ENCODE measurements at places on chromosomes 6 and 20.
A peak's percentile ranks its signal among the peaks of the same experiment; 100 is the strongest.

DNA sequence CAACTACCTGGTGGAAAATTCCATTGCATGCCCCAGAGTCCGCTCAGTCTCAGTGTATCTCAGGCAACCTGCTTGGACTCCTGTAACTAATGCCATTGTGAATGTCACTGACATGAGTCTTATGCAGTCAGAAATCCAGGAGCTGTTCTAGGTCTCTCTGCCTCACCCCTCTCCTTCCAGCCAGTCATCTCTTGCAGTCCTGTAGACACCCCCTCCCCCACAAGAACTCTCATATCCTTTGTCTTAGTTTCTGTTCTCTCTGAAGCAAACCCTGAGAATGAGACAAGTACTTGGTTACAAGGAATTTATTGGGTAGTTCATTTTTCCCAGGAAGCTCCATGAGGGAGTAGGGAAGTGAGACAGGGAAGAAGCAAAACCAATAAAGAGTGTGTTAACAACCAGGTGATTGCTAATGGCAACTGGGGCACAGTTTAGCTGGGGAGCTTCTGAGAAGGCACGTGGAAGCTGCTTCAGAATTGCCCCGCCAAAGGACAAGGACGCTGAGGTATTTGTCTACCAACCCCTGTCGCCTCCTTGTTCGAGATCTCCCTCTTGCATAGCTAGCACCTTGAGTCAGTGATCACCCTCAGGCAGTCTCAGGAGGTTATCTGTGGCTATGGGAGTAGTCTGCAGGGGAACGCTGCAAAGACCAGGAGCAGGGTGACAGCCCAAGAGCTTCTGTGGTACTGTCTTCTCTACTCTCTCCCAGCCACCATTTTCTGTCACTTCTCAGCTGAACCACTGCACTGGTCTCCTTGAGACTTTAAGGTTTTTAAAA is 911.4 kb upstream of the FLRT3 start:
- no peak for DNase-seq

- no peak for DNase-seq
Measured at GRCh38 chr6:23325065-23325464, 755.7 kb downstream of the HDGFL1 start.

GRCh38 chr20:50792708-50793574 is 1.9 kb upstream of the BCAS4 start:
- no peak for DNase-seq

GRCh38 chr20:63735859-63736718 is at the start of gene LIME1:
Gene LIME1 (plus strand): TSS chr20:63736664. CDS start chr20:63737550, 886 bp downstream.
- no peak for DNase-seq

DNA sequence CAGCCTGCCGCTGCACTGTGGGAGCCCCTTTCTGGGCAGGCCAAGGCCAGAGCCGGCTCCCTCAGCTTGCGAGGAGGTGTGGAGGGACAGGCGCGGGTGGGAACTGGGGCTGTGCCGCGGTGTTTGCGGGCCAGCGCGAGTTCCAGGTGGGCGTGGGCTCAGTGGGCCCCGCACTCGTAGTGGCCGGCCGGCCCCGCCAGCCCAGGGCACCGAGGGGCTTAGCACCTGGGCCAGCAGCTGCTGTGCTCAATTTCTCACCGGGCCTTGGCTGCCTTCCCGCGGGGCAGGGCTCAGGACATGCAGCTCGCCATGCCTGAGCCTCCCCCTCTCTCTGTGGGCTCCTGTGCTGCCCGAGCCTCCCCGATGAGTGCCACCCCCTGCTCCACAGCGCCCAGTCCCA is 388.1 kb downstream of the PHF3 start:
- DNase-seq = no peak

DNA sequence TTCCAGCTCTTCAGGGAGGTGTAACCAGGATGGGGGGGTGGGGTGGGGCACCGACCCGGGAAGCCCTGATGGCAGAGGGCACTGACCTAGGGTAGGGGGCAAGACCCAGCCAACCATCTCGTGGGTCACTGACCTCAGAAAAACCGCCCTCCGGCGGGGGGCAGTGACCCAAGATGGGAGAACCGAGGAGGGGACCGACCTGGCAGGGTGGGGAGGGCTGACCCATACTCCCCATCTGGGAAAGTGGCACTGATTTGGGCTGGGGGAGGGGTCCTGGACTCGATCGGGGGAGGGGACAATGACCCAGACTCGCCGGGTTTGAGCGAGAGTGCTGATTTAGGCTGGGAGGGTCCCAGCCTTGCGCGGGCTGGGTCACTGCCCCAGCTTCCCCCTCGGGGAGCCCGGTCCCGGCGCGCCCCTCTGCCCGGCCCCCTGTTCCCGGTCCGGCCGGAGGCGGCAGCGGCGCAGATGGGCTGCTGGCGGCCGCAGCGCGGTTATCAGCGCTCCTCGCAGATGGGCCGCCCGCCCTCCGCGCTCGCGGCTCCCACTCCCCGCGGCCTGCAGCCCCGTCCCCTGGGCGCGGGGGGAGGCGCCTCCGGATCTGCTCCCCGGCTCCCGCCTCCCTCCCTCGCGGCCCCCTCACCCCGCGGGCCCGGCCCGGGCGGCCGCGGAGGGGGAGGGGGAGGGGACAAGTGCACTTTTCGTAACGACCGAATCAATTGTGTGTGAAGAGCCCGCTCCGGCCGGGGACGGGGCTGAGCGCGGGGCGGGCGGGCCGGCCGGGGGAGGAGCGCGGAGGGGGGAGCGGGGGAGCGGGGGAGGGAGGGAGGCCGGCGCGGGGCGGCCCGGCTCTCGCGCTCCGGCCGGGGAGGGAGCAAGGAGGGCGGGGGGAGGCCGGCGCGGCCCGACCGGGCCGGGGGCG is 2.2 kb downstream of the NOL4L start:
- DNase-seq = no peak

- no peak for DNase-seq
Measured at GRCh38 chr6:125671323-125671722, 78.1 kb upstream of the HEY2 start.

DNA sequence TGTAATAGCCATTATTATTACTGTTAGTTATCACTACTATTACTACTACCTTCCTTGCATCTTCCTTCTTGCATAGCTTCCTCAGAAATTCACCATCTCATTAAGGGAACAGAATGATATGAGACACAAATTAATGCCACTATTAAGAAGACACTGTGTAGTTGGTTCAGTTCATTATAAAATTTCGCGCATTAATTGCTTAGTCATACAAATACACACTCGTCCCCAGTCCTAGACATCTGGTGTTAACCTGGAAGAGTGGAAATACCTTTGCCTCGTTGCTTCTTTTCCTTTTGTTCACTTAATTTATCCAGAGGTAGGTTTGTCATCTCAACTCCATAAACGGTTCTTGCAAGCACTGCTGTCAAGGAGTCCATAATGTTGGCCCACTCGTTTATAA is 107.5 kb downstream of the RALGAPA2 start:
- DNase-seq = no peak

- peak; percentile 82 for DNase-seq
Measured at GRCh38 chr6:39347906-39348585, 25.5 kb upstream of the KCNK16 start.

DNA sequence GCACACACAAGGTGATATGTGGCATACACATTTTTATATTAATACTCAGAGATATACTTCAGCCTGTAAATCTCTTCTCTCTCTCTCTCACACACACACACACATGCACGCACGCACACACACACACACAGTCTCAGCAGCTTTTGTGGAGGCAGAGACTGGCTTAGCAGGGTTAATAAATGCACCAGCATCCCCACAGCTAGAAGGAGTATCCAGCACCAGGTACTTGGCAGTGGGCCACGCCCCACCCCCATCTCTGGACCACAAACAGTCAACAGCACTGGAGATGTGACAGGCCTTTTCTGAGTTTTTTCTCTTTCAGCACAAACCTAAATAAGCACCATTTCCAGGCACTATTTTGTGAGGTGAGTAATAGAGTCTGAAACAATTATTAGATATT is 47.3 kb upstream of the LRFN2 start:
- DNase-seq = no peak

DNA sequence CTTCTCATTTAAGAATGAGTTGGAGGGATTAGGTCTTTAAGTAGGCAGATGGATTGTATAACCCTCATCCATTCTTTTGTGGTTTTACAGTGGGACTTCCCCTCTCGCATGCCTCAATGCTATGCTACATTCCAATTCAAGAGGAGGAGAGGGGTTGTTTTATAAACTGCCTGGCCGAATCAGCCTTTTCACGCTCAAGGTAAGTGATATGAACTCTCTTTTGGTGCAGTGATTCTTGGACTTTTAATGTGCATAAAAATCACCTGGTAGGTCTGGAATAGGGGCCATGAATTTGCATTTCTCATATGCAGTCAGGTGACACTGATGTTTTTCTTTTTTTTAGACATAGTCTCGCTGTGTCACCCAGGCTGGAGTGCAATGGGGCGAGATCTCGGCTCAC is 10.8 kb downstream of the ASXL1 start:
- DNase-seq = peak; percentile 82

DNA sequence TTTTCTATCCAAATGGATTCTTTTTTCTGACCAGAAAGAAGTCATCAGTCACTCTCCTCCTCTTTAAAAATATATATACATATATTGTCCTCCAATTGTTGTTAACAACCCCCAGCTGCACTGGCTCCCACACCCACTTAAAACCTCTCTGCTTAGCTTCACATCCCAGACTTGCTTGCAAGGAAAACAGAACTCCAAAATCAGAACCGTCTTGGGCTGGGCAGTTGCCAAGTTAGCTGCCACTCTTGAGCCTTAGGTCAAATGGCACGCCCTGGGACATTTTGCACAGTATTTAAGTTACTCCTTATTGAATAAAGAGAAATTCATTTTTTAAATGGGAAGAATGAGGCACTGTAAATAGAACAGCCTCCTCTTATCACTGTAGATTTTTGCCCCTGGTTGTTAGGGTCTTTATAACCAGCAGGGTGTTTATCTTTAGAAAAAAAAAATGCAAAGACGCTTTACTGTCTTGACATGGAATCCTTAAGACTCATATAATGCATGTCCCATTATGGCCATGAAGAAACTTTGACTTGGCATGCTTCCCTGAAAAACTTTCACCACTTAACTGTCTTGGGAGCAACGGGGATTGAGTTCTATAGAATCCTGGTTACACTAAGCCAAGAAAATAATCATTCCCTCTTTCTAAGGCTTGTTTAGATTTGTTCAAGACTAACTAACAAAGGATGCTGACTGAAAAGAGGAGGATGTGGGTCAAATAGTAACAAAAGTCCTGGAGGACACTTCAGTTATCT is 204.5 kb downstream of the ISM1 start:
- no peak for DNase-seq

DNA sequence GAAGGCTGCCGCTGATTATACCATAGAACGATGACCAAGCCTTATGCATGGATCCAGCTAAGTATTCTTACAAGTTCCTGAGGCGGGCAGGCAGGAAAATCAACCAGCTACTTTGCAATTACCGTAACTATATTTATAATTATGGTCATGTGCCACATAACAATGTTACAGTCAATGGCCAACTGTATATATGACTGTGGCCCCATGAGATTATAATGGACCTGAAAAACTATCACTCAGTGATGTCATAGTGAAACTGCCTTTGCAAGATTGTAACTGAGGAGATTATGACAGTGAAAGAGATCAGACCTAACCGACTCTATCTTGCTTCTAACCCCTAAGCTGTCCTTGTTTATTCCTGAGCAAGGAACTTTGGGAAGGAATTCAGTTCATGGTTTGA is 33.1 kb upstream of the FAM135A start:
- no peak for DNase-seq

DNA sequence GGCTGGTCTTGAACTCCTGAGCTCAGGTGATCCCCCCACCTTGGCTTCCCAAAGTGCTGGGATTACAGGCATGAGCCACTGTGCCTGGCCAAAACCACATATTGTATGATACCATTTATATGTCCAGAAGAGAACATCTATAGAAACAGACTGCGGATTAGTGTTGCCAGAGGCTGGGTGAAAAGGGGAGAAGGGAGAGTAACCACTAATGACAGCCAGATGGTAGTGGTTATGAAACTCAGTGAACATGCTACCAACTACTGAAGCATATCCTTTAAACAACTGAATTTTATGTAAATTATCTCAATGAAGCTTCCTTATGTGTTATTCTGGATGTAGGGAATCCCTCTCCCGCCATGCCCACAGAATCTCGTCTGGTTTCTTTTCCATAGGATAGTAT is 15.7 kb downstream of the SLC23A2 start:
- no peak for DNase-seq

GRCh38 chr6:159893064-159893463 is 2.3 kb downstream of the MAS1 start:
- no peak for DNase-seq

DNA sequence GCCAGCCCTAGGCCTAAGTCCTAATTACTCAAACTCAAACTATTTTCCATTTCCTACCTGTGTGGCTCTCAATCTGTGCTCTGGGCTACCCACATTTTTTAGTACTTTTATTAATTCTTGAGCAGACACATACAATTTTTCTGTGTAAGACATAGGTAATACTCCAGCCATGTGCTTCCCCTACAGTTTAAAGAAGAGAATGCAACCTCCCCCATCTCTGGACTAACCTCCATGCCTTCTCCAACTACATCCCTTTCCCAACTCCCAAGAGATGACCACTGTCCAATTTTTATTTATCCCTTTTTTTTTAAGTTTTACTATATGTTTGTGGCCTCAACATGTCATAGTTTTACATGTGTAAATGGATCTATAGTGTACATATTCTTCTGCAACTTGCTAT is 5.8 kb downstream of the HMGN4 start:
- peak; percentile 59 for DNase-seq

DNA sequence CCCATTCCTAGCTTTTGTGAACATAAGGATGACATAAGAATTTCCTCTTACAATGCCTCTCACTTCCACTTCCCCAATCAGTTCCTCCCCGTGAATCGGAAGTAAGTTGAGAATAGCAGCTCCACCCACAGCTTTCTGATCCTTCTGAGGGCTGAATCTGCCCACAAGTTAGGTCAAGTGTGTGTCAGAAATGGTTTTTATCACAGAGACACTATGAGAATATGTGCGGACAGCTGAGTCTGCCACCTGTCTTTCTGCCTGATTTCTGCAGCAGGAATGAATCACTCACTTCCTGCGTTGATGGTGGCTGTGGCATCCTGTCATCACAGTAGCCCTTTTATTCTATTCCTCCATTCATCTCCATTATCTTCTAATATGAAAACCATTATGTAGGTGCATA is 70.2 kb downstream of the RIN2 start:
- peak; percentile 64 for DNase-seq

Data from choroid plexus epithelial cell (primary cell).